ENCODE measurements at places on chromosomes 2 and 18.

DNA sequence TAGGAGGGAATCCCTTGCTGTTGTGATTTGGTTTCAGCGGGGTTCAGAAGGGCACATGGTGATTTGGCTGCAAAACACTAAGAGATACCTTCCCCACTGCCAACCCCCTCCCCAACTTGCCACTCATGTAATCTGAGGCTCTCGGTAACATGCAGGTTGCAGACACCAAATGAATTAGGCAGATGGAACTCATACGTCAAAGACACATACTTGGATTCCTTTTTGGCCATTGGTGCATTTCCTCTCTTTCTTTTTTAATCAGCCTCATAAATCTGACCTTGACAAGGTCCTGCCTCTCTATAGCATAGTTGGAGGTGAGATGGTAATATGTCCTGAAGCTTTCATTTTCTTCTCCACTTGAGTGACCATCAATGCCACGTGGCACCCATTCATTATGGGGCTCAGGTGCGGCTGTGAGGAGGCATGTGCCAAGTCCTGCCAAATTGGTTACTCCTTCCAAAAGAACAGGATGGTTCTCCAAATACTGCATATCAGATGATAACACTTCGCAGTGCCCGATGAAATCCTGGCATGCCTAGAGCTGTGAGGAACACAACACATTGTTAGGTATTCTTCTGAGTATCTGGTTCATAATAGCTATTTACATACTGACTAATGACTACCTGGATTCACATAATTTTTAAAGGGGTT, 8.3 kb upstream of the TMEM178A start:
- no peak for DNase-seq

- no peak for DNase-seq
Measured at GRCh38 chr2:28247734-28248133, 144.9 kb upstream of the FOSL2 start.

- DNase-seq = no peak
Measured at GRCh38 chr2:211447548-211447947, 891.1 kb downstream of the CPS1 start.

DNA sequence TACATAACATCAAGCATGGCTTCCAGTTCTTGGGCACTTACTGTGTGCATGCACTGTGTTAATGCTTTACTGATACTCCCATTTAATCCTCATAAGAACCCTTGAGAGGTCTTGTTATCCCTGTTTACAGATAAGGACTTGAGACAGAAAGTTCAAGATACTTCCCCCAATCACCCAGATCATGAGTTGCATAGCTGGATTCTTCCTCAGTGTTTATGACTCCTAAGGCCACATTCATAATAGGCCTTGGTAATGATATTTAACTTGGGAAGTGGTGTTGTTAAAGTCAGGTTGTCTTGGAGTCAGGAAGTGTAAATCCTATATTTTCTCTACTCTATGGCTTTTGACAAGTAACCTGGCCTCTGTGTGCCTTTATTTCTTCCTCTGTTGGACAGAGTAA, 22.7 kb downstream of the NOSTRIN start:
- DNase-seq = no peak

GRCh38 chr2:127449414-127449813, 31.2 kb downstream of the PROC start:
- no peak for DNase-seq

DNA sequence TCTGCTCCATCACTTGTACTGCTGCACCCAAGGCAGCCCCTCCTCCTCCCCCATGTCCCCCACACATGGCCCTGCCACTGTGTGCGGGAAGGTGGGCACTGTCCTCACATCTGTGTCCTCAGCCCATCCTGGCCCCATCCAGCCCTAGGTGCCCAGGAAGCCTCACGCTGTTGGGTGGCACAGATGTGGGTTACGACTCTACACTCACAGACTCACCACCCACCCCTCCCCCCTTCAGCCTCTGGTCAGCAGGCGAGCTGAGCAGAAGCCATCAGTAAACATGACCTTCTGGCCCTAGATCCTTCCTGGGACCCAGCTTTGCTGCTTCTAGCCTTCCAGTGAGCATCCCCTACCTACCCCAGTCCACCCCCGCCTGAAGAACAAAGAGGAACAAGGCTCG, 43.0 kb downstream of the ADCY3 start:
- DNase-seq = no peak

DNA sequence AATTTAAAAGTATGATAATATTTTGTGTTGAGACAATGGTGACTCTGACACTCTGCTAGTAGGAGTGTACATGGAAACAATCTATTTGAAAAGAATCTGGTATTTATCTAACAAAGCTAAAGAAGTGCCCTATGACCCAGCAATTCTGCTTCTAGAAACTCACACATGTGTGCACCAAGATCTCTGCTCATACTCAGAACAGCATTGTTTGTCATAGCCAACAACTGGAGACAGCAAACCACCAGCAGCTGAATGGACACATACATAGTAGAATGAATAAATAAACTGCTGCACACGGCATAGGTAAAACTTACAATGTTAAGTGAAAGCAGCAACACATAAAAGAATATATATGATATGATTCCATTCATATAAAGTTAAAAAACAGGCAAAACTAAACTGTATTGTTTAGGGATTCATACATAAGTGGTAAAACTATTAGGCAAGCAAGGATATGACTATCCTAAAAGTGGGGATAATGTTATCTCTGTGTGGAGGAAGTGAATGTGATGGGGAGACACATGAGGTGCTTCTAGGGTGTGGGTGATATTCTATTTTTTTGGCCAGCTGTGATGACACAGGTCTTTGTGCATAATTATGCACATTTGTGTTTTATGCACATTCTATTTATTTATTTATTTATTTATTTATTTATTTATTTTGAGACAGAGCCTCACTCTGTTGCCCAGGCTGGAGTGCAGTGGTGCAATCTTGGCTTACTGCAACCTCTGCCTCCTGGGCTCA, 71.1 kb downstream of the RFTN2 start:
- DNase-seq = no peak

DNA sequence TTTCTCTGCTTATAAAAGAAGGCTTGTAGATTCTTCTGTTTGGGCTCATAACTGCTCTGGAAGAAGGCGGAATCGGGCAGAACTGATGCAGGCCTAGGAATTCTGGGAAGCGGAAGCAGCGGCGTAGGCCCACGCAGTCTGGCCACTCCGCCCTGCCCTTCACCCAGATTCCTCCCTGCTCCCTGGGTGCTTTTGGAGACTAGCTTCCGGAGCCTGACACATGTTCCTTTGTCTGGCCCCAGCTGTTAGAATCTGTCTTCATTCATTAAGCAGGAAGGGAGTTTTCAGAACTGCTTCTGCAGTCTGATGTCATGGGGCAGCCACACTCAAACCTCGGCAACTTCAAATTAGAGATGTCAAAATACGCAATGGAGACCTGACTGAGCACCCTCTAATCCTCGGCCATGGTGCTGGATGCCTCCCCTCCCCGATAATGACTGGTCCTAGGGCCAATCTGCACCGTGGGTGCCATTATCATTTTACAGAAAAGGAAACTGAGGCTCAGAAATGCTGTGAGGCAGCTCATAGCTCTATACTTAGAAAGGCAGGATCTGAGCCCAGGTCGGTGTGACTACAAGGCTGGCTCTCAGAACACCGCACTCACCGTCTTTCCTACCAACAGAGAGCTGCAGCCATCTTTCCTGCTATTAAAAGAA, 275.7 kb downstream of the MYCN start:
- DNase-seq = no peak

DNA sequence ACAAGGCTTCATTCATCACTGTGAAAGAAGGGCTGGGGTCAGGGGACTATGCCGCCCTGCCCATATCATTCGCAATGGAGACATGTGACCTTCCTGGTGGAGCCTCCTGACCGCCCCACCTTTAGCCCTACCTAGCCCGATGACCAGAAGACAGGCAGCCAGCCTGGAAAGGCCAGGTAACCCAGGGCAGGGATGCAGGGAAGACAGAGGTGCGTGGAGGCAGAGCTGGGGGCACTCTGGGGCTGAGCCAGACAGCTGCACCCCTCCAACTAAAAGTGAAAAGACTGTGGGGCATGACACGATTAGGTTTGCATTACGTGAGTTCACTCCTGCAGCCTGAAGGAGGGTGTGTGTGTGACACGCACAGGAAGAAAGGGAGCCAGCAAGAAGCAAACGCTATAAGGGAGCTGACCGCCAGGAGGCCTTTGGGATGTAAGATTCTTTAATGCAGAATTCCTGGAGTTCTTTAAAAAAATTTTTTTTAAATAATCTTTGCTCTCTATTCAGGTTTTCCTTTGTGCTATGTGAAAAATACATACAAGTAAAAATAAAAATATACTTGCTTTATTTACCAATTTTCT, 3.7 kb upstream of the HES6 start:
- DNase-seq = no peak

- DNase-seq = no peak
Measured at GRCh38 chr2:26542194-26542455, 64.2 kb upstream of the OTOF start.

- DNase-seq = no peak
Measured at GRCh38 chr18:11489266-11489899, 120.0 kb upstream of the SLC35G4 start.

- DNase-seq = no peak
Measured at GRCh38 chr18:70089858-70090257, 115.6 kb downstream of the RTTN start.

DNA sequence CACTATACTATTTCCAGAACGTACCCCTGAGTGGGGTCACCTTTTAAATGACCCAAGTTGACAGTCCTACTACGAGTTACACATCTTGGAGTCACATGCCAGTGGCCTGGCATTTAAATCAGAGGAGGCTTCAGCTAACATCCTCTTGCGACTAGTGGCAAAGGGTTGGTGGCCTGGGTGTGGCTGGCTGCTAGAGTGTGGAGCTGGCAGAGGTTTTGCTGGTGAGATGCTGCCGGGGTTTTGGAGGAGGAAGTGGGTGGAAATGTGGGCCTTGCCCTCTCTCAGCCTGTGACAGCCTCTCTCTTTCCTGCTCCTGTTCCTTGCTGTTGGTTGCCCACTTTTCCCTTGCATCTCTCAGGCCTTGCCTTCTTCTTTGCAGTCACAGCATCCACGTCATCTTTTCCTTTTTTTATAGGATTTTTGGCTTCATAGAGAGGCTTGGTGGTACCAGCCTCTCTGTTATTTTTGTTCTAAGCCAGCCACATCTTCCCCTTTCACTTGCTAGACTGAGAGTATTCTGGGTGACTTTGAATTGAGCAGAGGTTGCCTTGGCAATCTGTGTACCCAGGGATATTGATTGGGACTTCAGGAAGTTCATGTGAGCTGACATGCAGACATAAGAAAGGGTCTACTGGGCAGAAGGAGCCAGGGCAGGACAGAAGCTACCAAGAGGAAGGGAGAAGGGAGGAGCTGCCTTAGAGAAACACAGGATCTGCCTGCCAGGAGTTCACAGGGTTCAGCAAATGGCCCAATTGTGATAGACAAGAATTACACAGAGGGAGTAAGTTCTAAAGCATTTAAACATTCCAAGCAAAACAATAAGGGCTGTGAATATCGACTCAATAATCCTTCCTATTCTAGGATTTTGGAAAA, 55.4 kb downstream of the CDC42EP3 start:
- no peak for DNase-seq

- DNase-seq = no peak
Measured at GRCh38 chr2:189602233-189602632, 21.6 kb upstream of the SLC40A1 start.

- no peak for DNase-seq
Measured at GRCh38 chr2:231308631-231309428, 86.7 kb upstream of the B3GNT7 start.

GRCh38 chr2:237558961-237559641, 7.3 kb upstream of the PRLH start:
- no peak for DNase-seq

- DNase-seq = no peak
Measured at GRCh38 chr18:10850216-10850615, 299.2 kb downstream of the PIEZO2 start.

DNA sequence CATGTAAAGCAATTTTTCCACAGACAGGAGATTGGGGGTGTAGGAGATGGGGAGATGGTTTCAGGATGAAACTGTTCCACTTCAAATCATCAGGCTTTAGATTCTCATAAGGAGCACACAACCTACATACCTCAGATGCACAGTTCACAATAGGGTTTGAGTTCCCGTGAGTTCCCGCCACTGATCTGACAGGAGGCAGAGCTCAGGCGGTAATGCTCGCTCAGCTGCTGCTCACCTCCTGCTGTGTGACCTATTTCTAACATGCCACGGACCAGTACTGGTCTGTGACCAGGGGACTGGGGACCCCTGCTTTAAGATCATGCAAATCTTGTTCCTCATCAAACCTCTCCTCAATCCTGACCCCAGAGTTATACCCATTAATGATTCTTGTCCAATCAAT, 70.1 kb downstream of the RPE start:
- DNase-seq = no peak

DNA sequence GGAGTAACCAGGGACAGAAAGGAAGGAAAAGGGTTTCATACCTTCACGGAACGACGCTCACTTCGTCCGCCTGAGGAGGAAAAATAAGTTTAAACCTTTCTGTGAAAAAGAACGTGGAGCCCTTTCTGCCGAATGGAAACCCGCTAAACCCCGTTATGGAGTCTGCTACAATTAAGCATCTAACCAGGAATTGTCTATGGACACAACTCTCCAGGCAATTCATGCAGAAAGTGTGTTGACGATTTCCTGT, 528 bp upstream of the PPP4R3B start:
- no peak for DNase-seq

DNA sequence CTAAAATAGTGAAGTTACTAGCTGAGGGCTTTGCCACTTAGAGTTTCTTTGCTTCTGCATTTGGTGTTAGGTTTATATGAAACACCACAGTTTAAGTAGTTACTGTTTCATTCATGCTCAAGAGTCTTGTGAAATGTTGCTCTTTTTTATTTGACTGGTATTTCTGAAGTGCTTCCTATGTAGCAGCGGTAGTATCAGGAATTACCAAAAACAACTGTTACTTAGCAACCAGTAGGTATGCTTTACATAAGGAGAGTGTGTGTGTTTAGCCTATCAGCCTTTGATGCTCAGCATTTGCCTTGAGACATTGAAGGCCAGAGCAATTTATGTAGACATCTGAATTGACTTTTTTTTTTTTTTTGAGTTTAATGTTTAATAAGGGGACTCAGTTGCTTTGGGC, 3.6 kb downstream of the DIS3L2 start:
- DNase-seq = no peak

- no peak for DNase-seq
Measured at GRCh38 chr18:62844850-62845643, 129.7 kb downstream of the PHLPP1 start.

- DNase-seq = no peak
Measured at GRCh38 chr2:210546424-210547208, 9.8 kb upstream of the CPS1 start.

GRCh38 chr18:3821524-3821923, 371.6 kb downstream of the TGIF1 start:
- DNase-seq = no peak

DNA sequence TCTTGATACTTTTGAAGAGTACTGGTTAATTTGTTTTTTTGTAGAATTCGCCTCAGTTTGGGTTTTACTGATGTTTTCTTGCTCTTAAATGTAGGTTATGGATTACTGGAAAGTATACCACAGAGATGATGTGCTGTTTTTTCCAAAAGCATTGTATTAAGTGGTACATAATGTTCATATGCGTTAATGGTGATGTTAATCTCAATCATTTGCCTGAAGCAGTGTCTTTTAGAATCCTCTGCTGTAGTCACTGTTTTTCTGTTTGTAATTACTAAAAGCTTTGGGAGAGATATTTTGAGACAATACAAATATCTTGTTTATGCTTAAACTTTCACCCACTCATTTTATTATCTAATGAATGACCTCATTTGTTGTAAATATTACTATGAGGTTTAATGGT, 163.4 kb upstream of the LRP1B start:
- no peak for DNase-seq
